ENCODE measurements at places on chromosomes 1 and 21.

DNA sequence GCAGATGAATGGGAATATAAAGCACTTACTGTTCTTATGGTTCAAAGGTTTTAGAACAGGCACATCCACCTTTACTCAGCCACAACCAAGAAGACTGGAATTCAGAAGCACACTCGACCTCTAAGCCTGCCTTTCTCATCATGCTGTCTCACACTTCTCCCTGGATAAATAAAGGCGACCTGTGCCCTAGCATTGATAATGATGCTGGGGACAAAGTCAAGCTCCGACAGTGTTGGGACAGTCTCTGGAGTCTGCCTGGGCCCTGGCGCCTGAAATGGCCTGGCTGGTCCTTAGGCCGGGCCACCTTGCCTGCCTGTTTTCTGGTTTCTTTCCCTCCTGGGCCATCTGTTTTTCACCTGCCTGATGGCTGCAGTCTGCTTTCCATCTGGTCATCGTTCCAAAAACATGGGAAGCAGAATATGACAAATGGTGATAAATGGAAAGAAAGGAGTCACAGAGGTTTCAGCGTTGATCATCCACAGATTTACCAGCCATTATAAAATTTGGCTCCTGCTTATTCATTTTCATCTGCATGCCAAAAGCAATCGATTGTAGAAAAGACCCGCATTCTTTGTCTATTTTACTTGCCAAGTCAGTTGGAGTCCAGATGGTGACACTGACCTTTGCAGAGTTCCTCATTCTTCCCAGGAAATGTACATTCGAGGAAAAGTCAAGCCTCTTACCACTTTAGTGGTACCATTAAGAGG, 91.2 kb upstream of the KCNJ15 start:
- DNase-seq, result no peak

- no peak for DNase-seq
Observed at GRCh38 chr1:11955221-11955620, 20.7 kb downstream of the PLOD1 start.

- no peak for DNase-seq
Observed at GRCh38 chr1:209095627-209096595, 487.6 kb upstream of the CAMK1G start.

- DNase-seq, result no peak
Observed at GRCh38 chr1:204314893-204315658, 44.7 kb downstream of the PLEKHA6 start.

- DNase-seq, result no peak
Observed at GRCh38 chr1:198610362-198610761, 28.5 kb upstream of the PTPRC start.
